ENCODE measurements at places on chromosomes 2 and 18.

DNA sequence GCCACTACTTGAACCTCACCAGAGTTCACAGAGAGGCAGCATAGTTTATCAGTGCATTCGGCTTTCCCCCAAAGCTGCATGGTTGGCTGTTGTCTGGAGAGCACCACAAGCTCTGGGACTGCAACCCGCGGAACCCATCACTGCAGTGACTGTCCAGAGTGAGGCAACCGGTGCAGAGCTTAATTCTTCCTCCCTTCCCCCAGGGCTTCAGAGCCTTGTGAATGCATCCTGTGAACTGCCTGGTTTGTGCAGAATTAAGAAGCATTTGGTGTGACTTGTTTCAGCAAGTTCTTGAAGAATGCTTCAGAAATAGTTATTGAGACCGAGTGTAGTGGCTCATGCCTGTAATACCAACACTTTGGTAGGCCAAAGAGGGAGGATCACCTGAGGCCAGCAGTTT is 99.2 kb upstream of the FOSL2 start:
- DNase-seq = no peak

DNA sequence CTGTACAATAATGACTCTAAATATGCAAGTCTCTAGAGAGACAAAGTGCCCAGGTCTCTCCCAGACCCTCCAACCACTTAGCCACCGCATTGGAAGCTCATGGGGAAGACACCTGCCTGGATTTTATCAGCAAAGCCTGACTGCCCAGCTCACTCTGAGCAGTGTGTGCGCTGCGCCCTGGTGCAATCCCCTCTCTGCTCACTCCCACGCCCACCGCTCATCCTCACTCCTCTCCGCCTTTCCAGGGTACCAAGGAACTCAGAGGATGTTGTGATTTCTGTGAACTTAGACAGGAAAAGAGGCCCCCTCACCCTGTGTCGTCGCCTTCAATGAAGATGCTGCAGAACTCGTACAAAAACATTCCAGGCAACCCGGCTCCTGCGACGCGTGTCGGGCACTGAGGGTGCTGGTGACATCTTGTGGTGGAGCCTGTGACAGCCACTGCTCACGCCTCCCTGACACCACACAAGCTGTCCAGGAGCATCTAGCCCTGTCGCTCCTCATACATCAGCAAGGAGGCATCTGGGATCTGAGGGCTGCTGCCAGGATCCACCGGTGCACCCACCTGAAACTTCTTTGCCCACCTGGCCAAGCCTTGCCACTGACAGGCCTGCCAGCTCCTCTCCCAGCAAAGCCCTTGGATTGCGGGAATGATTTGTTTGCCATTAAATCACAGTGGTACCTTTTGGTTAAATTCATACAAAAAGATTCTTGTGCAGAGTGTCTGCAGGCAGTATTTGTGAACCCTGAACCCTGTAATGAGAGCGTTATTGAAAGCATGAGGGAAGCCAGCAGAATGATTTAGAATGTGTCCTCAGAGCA is 220.4 kb downstream of the ZNF516 start:
- DNase-seq = no peak

- no peak for DNase-seq
Measured at GRCh38 chr2:20530520-20530919, 83.6 kb downstream of the RHOB start.

DNA sequence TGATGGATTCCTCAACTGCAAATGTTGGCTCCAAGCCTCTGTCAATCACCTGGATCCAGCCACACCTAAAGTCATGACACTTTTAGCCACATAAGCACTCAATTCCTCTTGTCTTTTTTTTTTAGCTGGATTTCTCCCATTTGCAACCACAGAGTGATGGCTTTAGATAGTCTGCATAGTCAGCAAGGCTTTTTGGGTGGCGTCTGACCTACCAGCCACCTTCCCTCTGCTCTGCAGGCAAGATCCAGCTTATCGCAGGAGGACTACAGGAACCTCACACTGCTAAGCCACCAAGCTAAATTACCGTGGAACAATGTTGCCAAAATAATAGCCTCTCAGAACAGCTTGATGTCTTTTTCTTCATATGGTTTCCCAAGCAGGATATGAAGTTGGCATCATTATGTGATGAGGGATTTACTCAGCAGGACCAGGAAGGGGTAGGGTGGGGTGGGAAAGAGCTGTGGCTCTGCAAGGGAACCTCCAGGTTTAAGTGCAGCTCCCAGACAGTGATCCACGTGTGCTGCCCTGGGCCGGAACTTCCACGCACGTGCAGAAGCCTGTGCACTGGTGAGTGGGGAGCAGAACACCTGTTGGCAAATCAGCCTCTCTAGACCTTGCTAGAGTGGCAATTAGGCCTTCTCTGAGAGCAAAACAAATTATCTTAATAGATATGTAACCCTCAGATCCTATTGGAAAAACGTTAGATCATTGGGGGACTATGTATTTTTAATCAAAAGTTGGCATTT is 170.6 kb upstream of the NCK2 start:
- no peak for DNase-seq

GRCh38 chr2:36403675-36404230 is 48.2 kb downstream of the CRIM1 start:
- DNase-seq = peak; percentile 64

DNA sequence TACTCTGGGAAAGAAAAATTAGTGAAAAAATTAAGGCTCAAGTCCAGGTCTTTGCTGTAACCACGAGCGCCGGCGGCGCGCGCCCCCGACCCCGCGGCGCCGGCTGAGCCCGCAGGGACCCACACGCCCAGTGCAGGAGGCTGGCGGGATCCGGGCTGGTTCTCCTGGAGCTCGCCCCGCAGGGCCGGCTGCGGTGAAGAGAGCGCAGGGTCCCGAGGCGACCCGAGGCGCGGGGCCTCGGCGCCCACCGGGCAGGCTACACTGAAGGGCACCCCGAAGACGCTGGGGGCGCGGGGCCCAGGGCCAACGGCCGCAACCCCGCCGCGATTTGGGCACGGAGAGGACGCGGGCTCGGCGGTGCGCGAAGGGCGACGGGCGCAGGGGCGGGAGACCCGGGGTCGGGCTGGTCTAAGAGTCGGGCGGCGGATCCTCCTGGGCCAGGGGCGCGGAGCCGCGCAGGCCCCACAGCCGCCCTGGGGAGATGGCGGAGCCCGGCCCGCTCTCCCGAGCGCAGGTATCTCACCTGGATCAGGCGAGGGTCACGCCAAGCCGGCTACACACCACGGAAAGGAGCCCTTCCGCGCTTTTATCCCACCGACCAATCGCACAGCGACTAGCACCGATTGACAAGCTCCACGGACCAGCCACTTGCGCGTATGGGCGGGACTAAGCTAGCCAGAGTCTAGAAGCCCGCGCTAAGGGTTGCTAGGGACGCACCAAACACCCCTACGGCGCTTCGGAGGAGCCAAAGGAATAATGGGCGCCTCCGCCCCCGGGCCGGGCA is at the start of gene PASK:
Gene PASK (minus strand): TSS at position 582 of the 784 bp plus-strand sequence. CDS start 6,440 bp downstream, outside the sequence.
- peak; percentile 93 for DNase-seq

GRCh38 chr2:105344704-105345345 is 7.5 kb downstream of the C2orf49 start:
- peak; percentile 59 for DNase-seq

DNA sequence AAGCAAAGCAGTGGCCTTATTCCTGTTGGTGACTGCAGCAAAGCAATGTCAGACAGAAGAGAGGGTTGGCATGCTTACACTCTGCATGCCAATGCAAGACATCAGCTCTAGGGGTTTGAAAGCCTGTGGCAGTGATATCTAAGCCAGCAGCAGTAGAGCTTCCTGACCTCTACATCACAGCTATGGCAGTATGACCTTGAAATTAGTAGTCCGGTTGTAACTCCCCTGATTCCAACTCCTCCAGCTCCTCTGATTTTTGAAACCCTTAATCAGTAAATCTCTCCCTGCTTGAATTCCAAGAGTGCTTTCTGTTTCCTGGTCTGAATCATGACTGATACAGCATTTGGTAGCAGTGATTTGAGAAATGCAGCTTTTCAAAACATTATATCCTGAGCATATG is 60.0 kb upstream of the LRP1B start:
- no peak for DNase-seq

GRCh38 chr2:238716585-238716984 is 131.3 kb upstream of the TWIST2 start:
- DNase-seq = no peak

DNA sequence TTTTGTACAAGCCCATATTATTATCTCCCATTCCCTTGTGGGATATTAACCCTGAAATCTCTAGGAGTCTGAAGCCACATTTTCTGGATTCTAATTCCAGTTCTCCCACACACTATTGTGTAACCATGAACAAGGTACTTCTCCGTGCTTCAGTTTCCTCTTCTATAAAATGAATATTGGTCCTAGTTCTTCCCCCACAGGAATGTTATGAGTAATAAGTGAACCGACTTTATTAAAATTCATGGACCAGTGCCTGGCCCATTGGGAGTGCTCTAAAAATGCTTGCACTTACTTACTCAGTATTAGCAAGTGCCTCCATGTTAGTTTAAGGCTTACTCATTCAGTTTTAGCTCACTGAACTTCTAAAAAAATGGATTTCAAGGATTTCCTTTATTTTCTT is 1.4 kb upstream of the ACMSD start:
- peak; percentile 93 for DNase-seq

GRCh38 chr2:111705711-111706336 is 178.2 kb downstream of the ANAPC1 start:
- peak; percentile 95 for DNase-seq

DNA sequence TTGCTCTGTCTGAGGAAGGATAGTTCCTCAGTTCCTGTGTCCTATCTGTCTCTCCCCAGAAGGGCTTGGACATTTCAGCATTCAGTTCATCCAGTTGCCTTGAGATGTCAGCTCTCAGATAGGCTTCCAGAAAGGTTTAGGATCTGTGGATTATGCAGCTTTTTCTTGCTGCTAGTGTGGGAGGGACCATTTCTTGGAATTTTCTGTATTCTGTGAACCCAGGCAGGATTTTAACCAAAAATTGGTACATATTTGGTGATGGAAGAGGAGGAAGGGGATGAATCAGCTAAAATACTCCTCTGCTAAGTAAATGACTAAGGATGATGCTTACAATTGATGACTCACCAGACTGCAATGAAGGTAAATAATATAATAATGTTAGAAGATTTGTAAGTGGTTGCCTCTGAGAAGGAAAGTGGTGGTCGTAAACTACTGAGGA is 58.6 kb upstream of the DOCK10 start:
- DNase-seq = peak; percentile 96

- DNase-seq = no peak
Measured at GRCh38 chr2:32189011-32189410, 23.3 kb downstream of the SLC30A6 start.

DNA sequence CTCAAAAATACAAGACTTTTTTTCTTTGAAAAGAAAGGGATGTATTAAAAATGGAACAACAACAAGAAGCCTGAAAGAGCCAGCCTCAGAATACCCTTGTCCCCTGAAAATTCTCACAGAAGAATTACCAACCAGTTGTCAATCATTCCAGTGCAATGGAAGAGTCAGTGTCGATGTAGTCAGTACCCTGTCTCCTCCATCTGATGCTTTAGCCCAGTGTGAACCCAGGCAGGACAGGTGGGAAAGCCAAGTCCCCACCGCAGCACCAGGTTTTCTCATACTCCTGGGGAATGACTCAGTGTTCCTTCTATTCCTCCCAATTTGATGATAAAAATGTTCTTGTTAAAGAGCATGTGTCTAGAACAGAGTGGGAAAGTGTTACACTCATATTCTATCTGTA is 332.0 kb upstream of the CHAC2 start:
- DNase-seq = no peak

- DNase-seq = no peak
Measured at GRCh38 chr2:150088538-150088937, 398.9 kb downstream of the RND3 start.

GRCh38 chr2:27667446-27667845 is 3.8 kb downstream of the SLC4A1AP start:
- DNase-seq = no peak

DNA sequence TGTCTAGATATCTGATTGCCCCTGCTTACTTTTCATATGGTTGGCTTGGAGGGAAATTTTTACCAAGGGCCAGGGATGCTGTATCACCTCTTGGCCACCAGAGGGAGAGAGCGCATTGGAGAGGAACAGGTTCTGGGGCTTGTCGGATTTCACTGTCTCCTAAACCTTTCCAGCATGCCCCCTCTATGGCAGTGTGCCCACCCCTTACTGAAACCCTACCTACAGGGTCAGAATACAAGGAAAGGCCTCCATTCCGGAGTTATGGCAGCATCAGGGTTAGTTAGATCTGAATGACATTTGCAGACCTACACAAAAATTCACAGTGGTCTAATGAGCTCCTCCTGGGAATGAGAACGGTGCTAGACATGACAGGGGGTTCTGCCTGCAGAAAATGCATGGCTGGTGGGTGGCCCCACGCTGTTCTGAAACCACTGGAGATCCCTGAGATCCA is 5.8 kb downstream of the SLC14A2 start:
- DNase-seq = peak; percentile 53

- DNase-seq = peak; percentile 77
Measured at GRCh38 chr2:3461801-3462492, 57.4 kb downstream of the ADI1 start.

GRCh38 chr2:239679755-239680154 is 278.9 kb upstream of the HDAC4 start:
- no peak for DNase-seq

DNA sequence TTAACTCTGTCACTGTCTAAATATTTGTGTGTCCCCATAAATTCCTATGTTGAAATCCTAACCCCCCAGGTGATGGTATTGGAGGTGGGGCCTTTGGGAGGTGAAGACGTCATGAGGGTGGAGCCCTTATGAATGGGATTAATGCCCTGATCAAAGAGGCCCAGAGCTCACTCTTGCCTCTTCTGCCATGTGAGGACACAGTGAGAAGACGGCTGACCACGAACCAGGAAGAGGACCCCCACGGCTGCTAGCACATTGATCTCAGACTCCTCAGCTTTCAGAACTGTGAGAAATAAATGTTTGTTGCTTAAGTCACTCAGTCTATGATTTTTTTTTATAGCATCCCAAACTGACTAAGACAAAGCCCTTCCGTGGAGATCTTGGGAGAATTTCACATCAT is 71.2 kb downstream of the BCL2L11 start:
- no peak for DNase-seq

DNA sequence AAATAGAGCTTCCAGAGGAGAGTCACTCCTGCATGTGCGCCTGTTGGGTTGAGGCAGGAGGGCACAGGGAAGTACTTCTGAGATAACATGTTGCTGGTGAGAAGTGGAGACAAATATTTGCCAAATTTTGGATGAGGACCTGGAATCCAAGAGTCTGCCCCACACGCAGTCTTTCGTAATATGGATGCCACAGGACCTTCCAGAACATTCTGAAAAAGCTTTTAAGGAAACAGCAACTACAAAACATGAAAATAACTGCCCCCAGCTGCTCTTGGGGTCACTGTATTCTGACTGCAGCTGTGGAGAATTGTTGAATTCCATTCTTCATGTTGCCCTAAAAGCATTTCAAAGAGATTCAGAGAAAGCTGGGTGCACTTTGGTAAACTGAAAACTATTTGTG is 227.5 kb downstream of the C1D start:
- DNase-seq = no peak

DNA sequence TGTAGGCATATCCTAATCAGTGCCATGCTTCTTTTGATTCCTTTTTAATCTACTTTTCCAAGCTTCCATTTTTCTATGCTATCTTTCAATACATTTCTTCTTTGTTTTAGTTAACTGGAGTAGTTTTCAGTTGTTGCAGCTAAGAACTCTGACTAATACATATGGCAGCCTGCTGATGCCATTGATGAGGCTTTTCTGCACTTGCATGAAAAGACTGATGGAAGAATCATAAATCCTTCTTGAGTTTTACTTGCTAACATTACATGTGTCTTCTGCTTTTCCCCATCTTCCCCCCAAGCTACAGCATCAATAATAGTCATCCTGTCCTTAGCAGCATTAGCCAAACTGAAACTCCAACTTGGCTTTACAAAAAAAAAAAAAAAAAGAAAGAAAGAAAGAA is 203.3 kb downstream of the LRP1B start:
- DNase-seq = peak; percentile 22
